ENCODE measurements at places on chromosomes 11 and 22.

GRCh38 chr11:127624306-127624856, 623.8 kb upstream of the KIRREL3 start:
- peak; percentile 21 for DNase-seq

- DNase-seq = no peak
These were observed 154.9 kb upstream of the DDI1 start for GRCh38 chr11:103881584-103881983.

- no peak for DNase-seq
These were observed 91.6 kb upstream of the PARVA start for GRCh38 chr11:12285811-12286222.

DNA sequence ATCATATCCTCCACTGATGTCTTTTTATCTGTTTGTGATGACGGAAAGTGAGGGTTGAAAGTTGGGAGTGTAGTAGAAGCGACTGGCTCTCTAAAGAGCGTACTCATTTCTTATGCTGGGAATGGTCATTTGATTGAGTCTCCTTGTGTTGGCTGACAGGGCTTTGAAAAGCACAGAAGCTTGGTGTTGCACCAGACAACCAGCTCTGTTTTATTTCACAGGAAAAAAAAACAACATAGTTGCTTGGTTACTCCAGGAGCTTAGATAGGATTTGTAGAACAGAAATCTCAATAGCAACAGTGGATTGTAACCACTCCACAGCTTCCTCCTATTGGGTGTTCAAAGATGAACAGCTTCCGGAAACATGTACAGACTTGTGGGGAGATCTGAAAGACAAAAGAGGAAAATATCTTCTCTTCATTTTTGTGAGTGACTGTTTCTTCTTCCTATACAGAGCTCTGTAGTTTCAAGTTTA, 2.7 kb downstream of the RBM14 start:
- no peak for DNase-seq

DNA sequence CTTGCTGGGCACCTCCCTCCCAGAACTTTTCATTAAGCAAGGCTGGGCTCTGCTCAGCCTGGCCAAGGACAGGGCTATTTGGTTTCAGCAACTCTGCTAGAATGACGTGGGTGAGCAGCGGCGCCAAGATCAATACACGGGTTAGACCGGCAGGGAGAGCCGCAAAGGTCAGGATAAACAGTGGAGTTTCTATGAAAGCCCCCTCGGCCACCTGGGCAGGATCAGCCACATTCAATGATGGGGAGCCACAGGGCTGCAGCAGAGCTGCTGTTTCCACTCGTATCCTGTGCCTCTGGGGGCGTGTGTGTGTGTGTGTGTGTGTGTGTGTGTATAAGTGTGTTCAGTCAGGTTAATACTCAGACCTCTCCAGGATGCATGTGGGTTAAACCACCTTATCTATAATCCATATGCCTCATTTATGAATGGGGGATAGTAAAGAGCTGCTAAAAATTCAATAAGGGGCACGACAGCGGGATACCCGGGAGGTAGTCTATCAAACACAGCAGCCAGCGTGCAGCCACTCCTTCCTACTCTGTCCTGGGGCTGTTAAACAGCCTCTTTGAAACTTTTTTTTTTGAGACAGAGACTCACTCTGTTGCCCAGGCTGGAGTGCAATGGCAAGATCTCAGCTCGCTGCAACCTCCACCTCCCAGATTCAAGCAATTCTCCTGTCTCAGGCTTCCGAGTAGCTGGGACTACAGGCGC, 34.8 kb downstream of the MYH9 start:
- no peak for DNase-seq

DNA sequence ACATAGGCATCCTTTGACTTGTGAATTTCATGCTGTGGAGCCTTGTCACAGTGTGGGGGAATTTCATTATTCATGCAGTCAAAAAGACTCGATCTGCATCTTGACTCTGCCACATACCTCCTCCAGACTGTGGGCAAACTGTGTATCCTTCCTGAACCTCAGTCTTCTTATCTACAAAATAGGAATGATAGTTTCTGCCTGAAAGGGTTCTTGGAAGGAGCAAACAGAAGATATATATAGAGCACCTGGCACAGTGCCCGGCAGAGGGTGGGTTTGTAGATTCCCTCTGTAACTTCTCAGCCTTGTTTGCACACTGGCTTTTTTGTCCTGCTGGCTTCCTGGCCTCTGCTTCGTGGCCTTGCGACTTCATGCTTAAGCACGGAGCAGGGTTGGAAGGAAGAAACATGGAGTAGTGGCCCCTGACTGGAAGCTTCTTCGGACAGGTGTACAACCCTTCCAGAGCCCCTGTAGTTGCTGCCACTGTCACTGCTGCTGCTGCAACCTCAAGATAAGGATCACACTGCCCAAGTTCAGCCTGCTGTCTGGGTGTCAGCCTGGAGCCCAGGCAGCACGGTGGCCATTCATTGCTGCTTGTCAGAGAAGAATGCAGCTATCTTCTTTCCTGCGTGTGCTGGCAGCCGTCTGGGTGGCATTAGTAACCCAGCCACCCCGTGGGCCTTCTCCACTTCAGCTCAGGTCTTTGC, 106.4 kb downstream of the MICAL2 start:
- DNase-seq = no peak

GRCh38 chr11:104679258-104679657, 219.0 kb downstream of the CASP12 start:
- no peak for DNase-seq

GRCh38 chr11:2837096-2837601, 48.4 kb downstream of the CDKN1C start:
- peak; percentile 48 for DNase-seq

GRCh38 chr22:47044722-47045535, 282.5 kb downstream of the TBC1D22A start:
- DNase-seq = no peak

- DNase-seq = no peak
These were observed 23.1 kb downstream of the PTPN5 start for GRCh38 chr11:18768472-18768901.

- no peak for DNase-seq
These were observed 6.3 kb downstream of the GRK2 start for GRCh38 chr11:67272327-67273259.

DNA sequence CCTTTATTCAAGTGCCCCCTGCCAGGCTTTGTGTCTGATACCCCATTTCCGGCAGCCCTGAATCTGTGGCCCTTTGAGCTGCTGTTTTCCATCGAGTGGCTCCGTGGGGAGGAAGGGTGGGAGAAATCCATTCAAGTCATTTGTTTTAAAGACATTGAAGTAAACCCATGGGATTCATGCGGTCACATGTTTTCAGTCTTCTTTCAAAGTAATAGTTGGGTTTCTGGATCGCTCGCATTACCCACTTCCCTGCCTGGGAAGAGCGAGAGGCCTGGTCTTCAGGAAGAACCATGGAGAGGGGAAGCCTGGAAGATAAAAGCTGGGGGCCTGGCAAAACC, 14.4 kb downstream of the DAGLA start:
- DNase-seq = no peak

GRCh38 chr22:20829491-20830134, 29.0 kb downstream of the PI4KA start:
- no peak for DNase-seq

DNA sequence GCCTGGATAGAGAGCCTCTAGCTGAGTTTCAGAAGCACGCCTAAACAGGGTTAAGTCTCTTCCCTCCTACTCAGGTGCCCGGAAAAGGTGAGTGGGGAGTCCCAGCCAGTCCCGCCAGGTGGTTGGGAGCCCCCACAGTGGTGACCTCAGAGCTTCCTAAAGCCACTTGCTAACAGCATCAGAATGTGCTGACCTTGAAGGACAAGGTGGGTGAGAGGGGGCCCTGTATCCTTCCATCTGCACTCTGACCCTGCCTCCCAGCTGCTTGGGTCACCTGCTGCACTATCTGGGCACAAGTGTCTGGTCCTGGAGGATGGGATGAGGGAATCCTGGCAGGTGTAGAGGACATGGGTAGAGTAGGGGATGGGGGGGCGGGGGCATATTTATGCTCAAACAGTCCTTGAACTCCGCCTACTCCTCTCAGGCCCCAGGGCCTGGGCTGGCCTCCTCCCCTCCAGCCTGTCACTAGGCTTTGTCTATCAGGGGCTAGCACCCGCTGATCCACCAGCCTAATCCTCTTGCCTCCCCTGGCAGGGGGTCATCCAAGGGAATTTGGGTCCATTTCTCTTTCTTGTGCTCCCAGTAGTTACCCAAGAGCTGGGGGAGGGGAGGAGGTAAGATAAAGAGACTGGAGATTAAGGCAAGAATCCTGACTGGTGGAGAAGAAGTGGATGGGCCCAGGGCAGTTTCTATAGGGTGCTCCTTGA, 3.4 kb downstream of the USP2 start:
- no peak for DNase-seq

DNA sequence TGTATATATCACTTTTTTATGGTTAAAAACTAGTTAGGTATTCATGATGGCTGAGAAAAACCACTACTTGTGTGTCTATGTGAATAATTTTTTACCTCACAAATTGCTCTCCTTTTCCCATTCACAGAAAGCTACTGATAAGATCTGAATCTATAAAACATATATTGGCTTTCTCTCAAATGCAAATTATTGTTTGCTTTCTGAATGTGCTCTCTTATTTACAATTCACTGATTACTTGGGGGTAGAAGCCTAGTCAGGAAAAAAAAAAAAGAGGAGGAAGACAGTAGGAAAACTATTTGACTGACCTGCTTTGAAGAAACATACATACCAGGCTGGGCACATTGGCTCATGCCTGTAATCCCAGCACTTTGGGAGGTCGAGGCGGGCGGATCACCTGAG, 20.5 kb downstream of the PGM2L1 start:
- DNase-seq = no peak

DNA sequence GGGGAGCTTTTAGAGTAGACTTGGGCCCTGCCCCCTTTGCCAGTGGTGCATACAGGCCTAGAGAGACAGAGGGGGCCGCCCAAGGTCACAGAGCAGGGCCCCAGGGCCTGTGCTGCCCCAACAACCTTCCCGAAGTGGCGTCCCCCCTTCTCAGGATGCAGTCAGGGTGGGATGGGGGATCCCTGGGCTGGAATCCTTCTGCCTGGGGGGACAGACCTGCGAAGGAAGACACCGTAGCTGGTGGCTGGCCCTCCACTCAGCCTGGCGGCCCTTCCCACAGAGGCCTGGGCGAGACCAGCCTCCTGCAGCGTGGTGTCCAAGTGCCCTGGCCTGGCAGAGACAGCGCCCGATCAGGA, 14.4 kb upstream of the EHD1 start:
- DNase-seq = no peak

GRCh38 chr22:41327124-41327523, 25.8 kb downstream of the ZC3H7B start:
- no peak for DNase-seq

DNA sequence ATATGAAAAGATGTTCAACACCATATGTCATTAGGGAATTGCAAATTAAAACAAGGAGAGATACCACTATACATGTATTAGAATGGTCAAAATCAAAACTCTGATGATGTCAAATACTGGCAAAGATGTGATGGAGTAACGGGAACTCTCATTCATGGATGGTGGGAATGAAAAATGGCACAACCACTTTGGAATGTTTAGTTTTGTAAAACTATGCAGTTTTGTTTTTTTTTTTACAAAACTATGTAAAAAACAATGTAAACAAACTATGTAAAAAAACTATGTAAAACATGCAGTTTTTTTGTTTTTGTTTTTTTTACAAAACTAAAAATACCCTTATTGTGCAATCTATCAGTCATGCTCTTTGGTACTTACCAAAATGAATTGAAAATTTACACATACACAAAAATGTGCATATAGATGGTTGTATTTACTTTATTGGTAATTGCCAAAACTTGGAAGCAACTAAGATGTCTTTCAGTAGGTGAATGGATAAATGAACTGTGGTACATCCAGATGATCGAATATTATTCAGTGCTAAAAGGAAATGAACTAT, 5.0 kb upstream of the USP47 start:
- no peak for DNase-seq

DNA sequence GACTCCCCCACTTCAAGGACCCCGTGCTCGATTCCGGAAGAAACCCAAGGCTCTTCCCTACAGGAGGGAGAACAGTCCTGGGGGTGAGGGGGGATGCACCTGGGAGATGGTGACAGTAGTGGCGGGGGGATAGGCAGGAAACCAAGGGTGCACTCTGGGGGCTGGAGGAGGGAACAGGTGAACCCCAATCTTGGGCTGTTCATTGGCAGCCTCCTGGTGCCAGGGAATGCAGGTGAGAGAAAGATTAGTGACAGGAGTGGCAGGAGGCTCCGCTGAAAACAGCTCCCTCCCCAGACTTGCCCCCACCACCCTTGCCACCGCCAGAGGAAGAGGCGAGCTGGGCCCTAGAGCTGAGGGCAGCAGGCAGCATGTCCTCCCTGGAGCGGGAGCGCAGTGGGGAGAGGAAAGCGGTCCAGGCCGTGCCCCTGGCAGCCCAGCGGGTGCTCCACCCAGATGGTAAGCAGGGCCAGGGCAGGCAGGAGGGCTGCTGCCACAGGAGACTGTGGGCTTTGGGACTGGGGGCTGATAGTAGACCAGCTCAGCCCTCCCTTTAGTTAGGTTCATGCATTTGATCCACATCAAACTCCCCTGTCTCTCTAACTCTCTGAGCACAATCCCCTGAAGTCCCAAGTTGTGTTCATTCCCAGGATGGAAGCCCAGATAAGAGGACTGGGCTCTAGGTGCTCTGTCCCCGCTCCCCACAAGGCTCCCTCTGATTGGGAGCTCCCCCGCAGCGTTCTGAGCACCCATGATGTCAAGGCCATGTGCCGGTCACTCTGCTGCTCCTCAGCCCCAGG, 14.5 kb downstream of the ROBO3 start:
- DNase-seq = no peak

- DNase-seq = no peak
These were observed 251.8 kb upstream of the BLID start for GRCh38 chr11:122367809-122368231.

- no peak for DNase-seq
These were observed 645.8 kb downstream of the DLG2 start for GRCh38 chr11:84981301-84981700.

- no peak for DNase-seq
These were observed 182.5 kb downstream of the CSNK2A3 start for GRCh38 chr11:11170352-11171084.

- no peak for DNase-seq
These were observed 216.4 kb downstream of the MN1 start for GRCh38 chr22:27585141-27585540.

DNA sequence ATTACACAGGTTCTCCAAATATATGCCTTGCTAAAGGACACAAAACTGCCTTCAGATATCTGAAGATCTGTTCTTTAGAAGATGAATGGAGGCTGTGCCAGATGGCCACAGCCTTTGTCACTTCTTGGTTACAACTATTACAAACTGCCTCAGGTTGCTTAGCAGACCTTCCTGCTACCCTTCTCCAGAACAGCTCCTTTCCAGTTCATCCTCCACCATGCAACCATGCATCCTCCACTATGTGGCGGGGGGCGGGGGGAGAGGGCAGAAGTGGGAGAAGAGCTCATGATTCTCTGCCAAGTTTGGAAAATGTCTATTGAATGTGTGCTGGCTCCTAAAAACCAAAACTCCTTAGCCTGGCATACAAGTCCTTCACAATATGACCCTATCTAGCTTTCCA, 267.5 kb downstream of the TTC28 start:
- DNase-seq = no peak

GRCh38 chr22:50008151-50009040, 4.2 kb downstream of the IL17REL start:
- no peak for DNase-seq

GRCh38 chr11:10982704-10983510, 125.1 kb upstream of the ZBED5 start:
- no peak for DNase-seq

GRCh38 chr11:96448225-96448624, 58.4 kb downstream of the JRKL start:
- no peak for DNase-seq

Data from mesothelial cell of epicardium (in vitro differentiated cells).